ENCODE measurements at places on chromosomes 5 and 9.

DNA sequence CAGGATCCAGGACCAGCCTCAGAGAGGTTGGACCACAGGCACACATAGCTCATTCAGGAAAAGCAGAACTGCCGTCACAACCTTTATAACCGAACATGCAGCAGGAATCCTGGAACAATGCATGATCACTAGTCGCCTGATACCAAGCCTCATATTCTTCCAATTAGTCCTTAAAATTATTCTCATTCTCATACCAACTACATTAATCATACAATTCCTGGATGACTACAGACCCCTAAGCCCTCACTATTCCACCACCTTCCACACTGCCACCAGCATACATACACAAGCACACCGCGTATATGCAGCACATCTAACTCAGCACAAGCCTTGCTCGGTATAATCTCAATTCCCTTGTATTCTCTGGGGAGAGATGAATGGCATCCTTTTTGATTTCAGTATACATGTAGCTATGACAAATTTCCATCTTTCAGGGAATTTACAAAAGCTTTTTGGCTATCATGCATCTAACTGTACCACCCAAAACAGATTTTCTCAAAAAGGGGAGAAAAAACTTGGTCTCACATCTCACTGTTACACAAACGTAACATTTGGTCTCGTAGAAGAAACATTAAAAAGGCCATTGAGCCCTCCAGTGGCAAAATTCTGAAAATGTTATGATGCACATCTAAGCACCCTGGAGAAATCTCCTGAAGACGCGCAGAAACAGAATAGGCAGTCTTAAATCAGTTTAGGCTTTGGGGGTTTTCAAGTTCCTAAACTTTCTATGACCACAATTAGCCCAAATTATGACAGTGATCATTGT is 46.2 kb downstream of the MCTP1 start:
- no peak for DNase-seq

GRCh38 chr9:37028420-37029031 is 5.5 kb downstream of the PAX5 start:
- no peak for DNase-seq

- DNase-seq = no peak
These were observed 170.9 kb upstream of the WWC1 start for GRCh38 chr5:168120401-168121137.

GRCh38 chr9:28086881-28087280 is 513.6 kb upstream of the C9orf72 start:
- DNase-seq = no peak

GRCh38 chr5:11588803-11589202 is 315.4 kb downstream of the CTNND2 start:
- DNase-seq = no peak

GRCh38 chr5:141761-142160 is 49.5 kb upstream of the LRRC14B start:
- no peak for DNase-seq

- DNase-seq = no peak
These were observed 89.7 kb downstream of the ELAVL2 start for GRCh38 chr9:23736293-23736692.

DNA sequence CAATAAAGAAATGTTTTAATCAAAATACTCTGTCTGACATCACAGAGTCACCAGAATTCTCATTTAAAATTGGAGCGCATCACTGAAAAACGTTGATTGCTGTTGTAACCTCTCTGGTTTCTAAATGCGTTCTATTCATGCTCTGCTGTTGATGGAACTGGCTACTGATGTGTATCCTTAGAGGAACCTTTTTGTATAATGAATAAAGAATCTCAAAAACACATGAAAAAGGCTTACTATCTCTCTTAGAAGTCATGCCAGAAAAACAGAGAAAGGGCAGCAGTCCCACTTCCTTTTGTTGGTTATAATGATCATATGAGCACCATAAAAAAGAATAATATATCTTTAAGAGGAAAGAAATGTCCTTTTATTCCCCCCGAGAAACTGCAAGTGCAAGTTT is 615.5 kb downstream of the TLE1 start:
- DNase-seq = no peak

- DNase-seq = no peak
These were observed 443.5 kb upstream of the KLF4 start for GRCh38 chr9:107933097-107933496.

DNA sequence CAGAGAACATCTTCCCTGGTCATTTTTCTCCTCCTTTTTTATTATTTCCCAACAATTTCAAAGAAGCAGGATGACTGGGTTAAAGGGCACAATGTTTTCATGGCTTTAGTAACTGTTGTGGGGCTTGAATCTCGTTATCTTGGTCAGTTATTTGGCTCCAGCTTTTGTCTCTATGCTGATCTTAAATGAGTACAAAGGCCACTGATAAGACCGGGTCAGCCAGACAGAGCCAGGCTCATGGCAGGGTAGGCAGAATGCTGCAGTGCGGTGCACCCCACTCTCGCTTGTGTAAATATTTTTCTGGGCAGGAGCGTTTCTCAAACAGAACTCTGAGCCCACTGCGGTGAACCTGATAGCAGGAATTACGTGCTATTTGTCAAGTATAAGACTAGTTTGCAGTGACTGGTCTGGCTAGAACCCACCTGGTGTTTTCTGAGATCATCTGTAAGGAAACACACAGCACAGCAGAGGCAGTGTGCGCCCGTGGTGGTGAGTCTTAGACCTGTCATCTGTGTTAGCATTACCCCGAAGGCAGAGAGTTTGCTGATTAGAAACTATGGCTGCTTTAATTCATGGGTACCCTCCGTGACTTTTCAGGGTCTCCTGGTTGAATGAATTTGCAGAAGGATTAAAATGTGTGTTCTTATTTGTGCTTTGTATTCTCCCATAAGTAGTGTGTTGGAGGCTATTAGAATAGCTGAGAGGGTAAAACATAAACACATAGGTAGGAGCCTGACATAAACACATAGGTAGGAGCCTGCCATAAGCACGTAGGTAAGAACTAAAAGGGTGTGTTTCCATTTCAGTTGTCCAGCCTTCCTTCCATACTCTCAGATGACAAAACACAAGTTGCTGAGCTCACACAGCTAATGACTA is 158.6 kb upstream of the DMRT1 start:
- no peak for DNase-seq

GRCh38 chr9:87513161-87513560 is 15.5 kb downstream of the DAPK1 start:
- DNase-seq = no peak

DNA sequence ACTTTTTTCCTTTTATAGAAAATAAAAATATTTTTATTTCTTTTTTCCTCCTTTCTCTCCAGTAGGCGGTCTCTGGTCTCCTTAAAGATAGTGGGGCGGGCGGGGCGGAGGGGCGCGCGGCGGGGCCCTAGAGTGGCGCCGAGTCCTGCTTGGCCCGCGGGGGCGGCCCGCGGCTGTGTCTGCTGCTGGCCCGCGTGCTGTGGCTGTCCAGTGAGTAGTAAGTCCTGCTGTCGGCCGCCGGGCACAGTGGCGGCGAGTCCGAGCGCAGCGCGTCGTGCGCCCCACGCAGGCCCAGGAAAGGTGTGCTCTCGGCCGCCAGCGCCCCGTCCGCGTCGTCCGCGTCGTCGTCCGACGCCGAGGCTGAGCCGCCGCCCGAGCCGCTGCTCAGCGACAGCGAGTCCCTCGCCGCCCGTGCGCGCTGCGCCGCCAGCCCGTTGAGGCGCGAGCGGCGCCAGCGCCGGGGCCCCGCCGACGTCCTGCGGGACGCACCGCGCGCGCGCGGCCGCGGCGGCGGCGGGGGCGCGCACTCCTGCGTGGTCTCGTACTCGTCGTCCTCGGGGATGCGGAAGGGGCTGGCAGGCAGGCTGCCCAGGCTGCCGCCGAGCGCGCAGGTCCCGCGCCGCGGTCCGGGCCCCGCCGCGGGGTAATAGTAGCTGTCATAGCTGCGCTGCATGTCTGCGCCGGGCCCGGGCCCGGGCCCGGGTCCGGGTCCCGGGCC is 52.3 kb downstream of the PSD2 start:
- DNase-seq = peak; percentile 65

DNA sequence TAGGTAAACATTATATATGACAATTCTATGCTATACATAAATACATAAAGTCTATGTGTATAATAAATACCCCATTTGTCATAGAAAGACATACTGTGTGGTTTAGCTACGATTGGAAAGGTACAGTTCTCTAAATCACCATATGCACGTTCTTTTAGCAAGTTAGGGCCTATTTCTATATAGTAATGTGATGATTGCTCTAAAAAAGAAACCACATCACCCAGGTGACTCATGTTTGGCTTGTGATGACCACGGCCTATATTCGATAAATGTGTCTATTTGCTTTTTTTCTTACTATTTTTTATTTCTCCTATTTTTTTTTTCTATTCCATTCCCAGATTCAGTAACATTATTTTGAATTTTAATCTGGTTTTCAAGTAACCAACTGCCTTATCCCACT is 34.7 kb downstream of the RETREG1 start:
- no peak for DNase-seq

DNA sequence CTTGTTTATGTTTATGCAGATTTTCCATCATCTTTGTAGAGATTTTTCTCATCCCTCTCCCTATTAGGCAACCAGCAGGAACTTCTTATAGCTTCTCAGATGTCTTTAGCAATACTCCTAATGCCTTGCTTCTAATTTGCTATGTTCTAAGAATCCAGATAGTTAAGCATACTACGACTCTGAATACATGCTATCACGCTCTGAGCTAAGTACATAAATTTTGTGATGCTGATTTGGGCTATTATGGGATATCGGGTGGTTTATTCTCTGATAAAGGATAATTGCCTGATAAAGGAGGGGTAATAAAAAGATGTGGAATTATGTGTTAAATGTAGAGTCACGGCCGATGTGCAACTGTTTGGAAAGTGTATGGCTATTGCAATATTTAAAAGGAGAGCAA is 6.5 kb upstream of the FBXL7 start:
- DNase-seq = no peak

GRCh38 chr9:117704024-117704575 is at the start of gene TLR4:
TSS of gene TLR4 (plus strand) at chr9:117704403. CDS start at chr9:117704473, 70 bp downstream.
- no peak for DNase-seq

GRCh38 chr5:74364507-74364906 is 276.0 kb downstream of the ENC1 start:
- no peak for DNase-seq

DNA sequence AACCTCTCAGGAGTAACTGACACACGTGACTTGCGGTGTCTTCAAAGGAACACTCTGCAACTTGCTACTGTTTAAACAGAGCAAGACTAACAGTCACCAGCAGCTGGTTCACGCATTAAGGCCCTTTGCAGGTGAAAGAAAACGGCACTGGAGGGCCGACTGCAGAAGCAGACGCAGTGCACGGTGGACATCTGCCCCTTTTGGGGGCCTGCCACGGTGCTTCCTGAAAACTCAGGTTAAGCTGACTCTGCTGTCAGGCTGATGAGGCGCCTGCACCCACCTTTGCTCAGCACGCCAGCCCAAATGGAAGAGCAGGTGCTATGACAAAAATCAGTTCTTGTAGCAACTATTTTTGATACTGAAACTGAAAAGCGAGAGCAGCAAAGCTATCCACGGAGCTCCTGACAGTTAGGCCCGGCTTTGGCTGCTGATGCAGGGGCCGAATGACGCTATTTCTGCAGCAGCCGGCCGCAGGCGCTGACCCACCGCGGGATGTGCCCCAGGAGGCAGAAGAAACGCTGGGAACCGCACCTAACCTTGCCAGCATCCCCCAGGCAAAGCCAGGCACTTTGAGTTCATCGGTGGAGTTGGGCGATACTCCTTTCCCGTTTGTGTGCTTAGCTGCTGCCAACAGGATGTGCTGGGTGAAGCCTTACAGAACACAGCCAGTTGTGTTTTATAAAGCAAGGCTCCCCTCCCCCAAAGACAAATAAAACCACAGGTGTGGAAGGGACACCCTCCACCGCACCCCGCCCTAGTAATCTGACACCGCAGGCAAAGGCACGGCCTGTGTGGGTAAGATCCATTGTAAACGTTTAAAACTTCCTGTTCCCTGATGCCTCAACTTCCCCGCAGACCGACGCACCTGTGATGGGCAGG is 21.1 kb upstream of the TERT start:
- DNase-seq = peak; percentile 26

- no peak for DNase-seq
These were observed 303.2 kb upstream of the GRAMD2B start for GRCh38 chr5:126119887-126120442.

GRCh38 chr9:76873056-76873792 is 32.7 kb downstream of the PRUNE2 start:
- DNase-seq = no peak

- DNase-seq = no peak
These were observed 21.2 kb downstream of the FAXDC2 start for GRCh38 chr5:154829181-154829588.

DNA sequence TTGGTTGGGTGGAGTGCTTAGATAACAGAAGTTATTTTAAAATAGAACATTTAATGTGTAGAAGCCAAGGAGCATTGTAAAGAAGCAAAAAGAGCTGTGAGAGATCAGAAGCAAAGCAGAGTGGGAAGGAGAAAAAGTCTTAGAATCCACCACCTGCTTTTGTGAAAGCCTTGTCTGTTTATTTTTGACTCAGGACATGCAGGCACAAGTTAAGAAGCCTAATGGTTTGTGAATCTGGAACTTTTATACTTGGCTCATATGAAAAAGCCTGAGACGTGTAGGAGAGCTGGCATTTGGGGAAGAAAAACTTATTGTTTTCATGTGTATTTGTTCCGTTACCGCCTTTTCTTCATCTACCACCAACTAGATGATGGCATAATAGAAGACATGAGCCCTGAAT is 38.5 kb upstream of the ITGA2 start:
- no peak for DNase-seq

DNA sequence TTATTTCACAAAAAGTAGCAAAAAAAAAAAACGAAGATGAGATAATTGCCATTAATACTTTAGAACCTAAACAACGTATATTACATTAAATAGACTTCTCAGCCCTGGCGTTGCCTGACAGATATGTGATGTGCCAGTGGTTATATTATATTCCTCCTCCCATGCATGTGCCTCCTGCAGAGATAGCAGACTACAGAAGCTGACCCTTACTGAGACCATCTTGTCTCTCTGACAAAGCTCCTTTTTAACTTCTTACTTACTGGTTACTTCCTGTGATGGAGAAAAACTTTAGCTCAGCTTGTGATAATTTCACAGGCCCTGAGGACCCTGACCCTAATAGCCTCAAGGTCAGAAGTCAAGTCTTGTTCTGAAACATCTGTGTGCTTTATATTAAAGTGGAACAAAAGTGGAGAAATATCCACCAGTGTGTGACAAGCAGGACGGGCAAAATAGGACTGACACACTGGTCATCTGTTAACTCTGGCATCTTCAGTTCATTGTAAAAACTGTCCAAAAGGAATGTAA is 80.6 kb upstream of the POU5F2 start:
- no peak for DNase-seq

All from stimulated activated CD4-positive, alpha-beta T cell treated with anti-CD3 and anti-CD28 coated beads, Interleukin-2, amount 100 ng/mL, for 4 hours (primary cell).